Activated naive CD8-positive, alpha-beta T cell treated with anti-CD3 and anti-CD28 coated beads, Interleukin-2, amount 10 ng/mL, durations not matched to agents 7 days and 5 days (primary cell): ENCODE measurements at places on chromosomes 13 and 19. TPM values are rescaled to one million over a fixed set of nuclear protein-coding genes. Genes with fewer than 3 reads are reported as not detected.

The ZBTB45 gene
- 19.5 TPM for total RNA-seq

The TNFRSF19 gene
- not detected for total RNA-seq

The ZNF850 gene
- 16.9 TPM for total RNA-seq

The SRRM5 gene
- 0.68 TPM for total RNA-seq

The TMEM255B gene
- 1.6 TPM for total RNA-seq

The CYP2A7 gene
- total RNA-seq = not detected

The PTH2 gene
- total RNA-seq = not detected

The RFPL4AL1 gene
- total RNA-seq = not detected

The ZNF570 gene
- total RNA-seq = 9.2 TPM

The NOVA2 gene
- not detected for total RNA-seq

The ZNF546 gene
- 9.9 TPM for total RNA-seq

The ZIM2 gene
- not detected for total RNA-seq

The ZNF222 gene
- total RNA-seq = 7.8 TPM

The ZNF709 gene
- total RNA-seq = 4.9 TPM

The ZBTB32 gene
- total RNA-seq = 24.5 TPM

The KLK15 gene
- total RNA-seq = not detected
